ENCODE measurements at places on chromosomes 5 and 9.

DNA sequence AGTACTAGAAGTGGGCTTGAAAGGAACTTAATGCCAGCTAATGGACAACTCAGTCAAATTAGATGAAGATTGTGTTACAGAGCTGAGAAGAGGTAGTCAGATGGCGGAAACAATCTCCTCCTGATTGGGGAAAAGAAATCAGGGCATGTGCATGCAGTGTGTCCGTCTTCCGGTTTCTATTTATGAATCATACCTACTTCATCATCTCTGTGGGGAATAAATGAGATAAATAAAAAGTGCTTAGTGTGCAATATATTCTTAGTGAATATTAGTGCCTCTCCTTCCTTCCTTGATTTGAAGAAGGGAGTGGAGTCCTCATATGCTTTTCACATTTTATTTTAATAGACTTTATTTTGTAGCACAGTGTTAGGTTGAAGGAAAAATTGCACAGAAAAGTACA, 108.7 kb upstream of the NFIL3 start:
- no peak for DNase-seq

- DNase-seq: no peak
These were observed 119.4 kb downstream of the GAS1 start for GRCh38 chr9:86827893-86828292.

DNA sequence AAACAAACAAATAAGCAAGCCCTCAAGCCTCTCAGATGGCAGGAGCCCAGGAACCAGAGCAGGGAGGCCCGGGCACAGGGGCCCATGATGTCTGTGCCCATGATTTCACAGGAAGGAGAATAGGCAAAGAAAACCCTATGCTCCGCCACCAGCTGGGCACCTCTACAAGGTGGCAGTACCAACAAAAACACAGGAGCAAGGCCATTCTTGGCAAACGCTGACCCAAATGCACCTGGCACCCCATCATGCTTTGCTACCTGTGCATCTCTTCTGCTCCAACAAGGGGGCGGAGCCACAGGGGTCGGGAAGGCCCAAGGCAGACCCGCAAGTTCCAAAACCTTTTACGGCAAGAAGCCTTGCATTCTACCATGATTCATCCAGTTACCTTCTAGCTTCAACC, 3.1 kb downstream of the BRD3 start:
- no peak for DNase-seq

- no peak for DNase-seq
These were observed 1024.6 kb downstream of the EFNA5 start for GRCh38 chr5:106646106-106646505.

GRCh38 chr5:76371960-76372322, 31.1 kb upstream of the IQGAP2 start:
- no peak for DNase-seq

DNA sequence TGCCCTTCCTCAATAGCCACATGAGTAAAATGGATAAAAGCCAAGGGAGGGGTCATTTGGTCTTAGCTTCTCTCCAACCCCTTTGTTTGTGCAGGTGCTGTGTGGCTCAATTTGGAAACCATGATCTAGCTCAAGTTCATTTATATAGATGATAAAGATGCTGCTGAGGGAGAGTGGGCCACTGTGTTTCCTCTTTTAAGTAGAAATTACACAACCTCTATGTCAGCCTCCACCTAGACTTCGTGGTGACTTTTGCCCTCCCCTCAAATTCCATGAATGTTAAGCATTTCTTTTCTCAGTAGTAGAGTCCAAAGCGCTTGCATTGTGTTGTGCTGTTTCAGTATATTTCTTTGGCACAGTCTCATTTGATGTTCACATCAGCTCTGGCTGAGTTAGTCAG, 241.4 kb downstream of the ARHGAP26 start:
- DNase-seq: peak; percentile 10

DNA sequence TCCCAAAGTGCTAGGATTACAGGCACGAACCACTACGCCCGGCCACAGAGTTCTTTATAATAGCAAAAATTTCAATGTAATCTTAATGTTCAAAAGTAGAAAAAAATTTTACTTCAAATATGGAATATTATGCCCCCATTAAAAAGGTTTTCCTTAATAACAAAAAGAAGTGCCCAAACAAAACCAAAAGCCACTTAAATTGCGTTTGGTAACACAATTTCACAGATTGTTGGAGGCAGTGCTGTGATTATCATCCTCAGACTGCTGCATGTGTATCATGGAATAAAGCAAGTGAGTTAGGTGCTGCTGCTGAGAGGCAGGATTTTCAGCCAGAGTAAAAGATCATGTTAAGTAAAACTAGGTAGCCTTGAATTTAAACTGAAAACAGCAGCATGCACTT, 132.7 kb downstream of the COL23A1 start:
- DNase-seq: no peak

DNA sequence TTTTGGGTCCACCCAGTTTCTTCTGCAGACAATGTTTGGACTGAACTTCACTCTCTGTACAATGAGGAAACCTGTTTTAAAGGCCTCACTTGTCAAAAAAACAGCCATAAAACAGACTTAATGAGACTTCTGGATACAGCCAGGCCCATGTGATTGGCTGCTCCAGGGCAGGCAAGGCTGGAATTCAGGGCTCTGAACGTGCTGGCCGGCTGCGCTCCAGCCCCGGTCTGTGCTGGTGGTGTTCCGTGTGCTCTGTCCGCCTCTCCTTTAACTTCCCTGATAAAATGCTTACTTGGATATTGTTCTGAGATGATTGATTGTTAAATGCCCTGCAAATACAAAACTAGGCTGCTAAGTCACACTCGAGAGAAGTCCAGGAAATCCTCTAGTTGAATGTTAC, 131.2 kb upstream of the KLF4 start:
- DNase-seq: no peak

GRCh38 chr9:119501374-119501773, 132.1 kb upstream of the BRINP1 start:
- DNase-seq: no peak

DNA sequence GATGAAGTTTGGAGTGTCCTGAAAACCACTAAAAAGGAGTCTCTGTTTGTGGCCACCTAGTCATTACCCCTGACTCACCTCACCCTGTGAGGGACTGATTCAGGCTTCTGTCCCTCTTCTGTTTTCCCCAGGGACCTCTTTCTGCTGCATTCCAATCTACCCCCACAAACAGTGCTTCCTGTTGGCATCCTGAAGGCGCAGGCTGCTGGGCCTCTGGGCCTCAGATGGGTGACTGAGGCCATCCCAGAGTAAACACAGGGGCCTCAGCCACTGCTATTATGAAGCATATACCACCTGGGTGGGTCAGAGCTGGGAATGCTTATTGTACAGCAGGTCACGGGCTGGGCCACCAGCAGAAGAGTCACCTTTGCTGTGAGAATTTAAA, 20.0 kb downstream of the MORN5 start:
- DNase-seq: no peak

- no peak for DNase-seq
These were observed 61.2 kb downstream of the MRPS30 start for GRCh38 chr5:44869928-44870327.

DNA sequence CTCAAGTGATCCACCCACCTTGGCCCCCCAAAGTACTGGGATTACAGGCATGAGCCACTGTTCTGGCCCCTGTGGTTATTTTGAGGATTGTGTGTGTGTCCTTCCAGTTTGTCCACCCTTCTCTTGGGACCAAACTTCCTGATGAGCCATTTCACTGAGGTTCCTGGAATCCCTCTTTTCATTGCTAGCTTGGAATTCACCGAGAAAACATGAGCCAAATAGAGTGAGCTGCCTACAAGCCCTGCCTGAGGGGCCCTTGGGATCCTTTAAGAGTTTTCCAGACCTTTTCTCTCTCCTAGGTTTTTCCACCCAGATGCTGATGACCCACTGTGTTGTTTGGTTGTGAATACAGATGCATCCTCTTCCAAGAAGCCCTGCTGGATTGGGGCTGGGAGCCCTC, 13.2 kb upstream of the KIF12 start:
- DNase-seq: no peak

DNA sequence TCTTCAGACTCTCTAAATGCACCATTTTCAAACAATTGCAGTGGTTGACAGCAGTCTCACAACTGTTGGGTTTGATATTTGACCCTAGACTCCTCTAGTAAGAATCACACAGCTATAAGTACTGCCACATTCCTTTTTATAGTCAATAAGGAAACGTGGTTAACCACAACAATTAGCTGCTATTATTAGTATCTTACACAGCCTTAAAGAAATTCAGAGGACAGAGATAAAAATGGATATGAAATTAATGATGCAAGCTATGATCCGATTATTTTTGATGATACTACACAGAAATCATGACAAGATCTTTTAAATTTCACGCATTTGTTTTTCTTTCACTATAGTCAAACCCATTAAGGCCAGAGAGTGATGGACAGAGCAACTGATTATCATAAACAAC, 288.6 kb upstream of the C9orf72 start:
- DNase-seq: no peak

- DNase-seq: no peak
These were observed 28.4 kb downstream of the MTX3 start for GRCh38 chr5:79962575-79963222.

GRCh38 chr9:112271466-112272098, 61.8 kb downstream of the PTBP3 start:
- no peak for DNase-seq

- DNase-seq: no peak
These were observed 48.4 kb downstream of the MRPL36 start for GRCh38 chr5:1751026-1751863.

GRCh38 chr9:94929369-94929756, 202.9 kb downstream of the AOPEP start:
- no peak for DNase-seq

DNA sequence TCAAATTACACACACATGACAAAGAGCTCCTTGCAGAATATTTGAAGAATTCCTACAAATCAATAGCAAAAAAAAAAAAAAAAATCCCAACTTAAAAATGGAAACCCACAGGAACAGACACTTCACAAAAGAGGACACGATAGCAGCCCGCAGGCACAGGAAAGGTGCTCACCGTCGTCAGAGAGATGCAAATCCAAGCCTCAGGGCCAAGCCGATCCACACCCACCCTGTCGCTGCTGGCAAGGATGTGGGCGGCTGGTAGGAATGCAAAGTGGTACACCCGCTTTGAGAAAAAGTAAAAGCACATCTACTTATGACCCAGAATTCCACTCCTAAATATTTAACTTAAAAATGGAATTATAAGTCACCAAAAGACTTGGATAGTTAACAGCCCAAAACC, 10.8 kb downstream of the LCN9 start:
- DNase-seq: no peak

DNA sequence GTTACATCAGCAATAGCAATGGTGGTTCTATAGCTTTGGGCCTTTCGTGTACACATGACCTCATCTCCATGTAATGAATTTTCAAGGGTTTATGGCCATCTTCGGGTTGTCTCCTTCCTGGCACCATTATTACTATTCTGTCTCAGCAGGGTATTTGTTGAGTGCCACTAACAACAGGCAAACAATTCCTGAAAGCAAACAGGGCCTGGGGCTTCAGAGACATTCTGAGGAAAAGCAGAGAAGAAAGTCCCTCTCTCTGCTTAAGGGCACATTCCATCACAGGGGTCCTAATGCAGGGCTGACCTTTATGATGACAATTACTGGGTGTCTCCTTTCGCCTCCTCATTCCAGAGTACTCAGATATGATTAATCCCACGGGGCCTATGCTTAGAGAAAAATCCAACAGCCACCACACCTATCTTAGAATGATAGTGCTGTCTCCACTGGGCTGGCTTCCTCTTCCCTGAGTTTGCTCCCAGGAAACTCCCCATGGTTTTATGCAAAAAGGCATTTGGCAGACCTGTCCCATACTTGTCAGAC, 540.2 kb upstream of the ZNF462 start:
- DNase-seq: no peak

DNA sequence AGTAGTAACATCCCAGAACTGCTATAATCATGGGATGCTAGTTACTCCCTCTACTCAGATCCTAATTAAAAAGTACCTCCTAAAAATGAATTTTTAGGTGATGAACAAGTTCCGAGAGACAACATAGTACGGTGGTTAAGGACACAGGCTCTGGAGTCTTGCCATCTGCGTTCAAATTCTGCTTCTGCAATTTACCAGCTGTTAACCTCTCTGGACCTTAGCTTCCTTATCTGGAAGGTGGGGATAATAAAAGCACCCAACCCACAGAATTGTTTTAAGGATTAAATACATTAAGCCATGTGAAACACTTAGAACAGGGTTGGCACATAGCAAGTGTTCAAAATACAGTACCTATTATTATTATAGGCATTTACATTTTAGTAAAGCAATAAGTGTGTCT, 77.5 kb upstream of the XPA start:
- no peak for DNase-seq

- no peak for DNase-seq
These were observed 2.7 kb upstream of the LARS1 start for GRCh38 chr5:146185161-146185560.

- DNase-seq: peak; percentile 81
These were observed 440 bp downstream of the ANXA2R start for GRCh38 chr5:43039471-43040286.

DNA sequence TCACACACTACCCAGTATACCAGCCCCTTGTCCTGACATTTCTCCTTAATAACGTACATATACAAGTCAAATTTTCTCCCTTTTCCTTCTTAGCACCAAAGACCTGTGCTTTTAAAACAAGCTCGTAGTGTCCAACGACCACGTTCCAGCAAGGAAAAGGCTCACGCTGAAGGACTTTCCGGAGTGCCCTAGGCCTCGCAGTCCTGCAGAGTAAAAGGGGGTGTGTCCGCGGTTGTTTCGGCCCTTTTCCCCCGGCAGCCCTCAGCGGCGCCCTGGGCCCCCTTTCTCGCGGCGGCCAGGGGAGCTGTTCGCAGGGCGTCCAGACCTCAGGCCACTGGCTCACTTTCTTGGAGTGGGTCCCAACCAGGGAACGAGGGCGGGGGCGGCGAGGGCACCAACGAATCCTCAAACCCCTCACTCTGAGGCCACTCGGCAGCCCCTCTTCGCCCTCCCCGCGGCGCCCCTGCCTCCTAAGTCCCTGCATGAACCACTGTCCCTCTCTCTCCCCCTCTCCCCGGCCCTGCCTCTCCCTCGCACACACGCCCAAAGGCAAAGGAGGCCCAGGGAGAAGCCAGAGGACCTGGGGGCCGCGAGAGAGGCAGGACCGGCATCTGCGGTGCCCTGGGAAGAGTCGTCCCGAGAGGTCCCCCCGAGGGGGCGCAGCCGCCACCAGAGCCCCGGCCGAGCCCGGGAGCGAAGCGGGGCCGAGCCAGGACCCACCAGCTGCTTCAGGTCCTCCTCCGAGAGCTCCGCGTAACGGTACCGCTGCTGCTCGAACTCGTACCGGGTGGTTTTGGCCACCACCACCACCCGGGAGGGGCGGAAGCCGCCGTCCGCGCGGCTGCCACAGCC, 720 bp downstream of the NADK2 start:
- DNase-seq: peak; percentile 17

DNA sequence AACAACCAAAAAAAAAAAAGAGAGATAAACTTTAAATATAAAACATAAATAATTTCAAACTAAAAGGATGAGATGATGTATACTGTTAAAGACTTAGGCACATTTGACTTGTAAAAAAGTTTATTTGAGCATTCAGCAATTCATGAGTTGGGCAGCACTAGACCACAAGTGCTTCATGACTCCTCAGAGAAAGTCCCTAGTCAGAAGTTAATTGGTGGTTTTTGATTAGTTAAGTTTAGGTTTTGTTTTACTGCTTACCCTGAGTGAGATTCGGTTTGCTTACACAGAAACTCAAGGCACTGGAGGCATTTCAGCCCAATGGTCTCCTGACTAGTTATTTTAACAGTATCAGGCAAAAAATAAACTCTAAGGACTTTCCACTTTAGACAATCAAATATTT, 129.2 kb downstream of the MARCHF11 start:
- no peak for DNase-seq
